Activated naive CD4-positive, alpha-beta T cell treated with anti-CD3 and anti-CD28 coated beads, Interleukin-2, amount 50 U/mL, for 16 hours (primary cell): ENCODE measurements at places on chromosomes 16 and 17.

- DNase-seq = no peak
Measured at GRCh38 chr16:84007965-84008364, 34.6 kb downstream of the SLC38A8 start.

DNA sequence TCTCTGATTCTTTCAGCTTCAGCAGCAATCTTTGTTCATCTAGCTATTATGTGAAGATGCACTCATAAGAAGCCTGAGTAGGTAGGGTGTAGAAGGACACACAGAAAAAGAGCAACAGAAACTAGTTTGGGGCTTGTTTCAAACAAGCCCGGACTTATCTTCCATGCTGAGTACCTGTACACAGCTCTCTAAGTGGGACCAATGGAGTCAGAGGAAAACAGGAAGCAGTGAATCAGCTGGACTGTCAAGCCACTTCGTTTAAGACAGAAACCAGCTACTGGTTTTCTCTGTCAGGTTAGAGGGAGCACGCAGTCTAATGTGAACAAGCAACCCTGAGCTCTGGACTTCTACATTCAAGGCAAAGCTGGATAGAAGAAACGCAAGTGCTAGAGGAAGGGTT, 16.0 kb downstream of the MAP2K6 start:
- no peak for DNase-seq

GRCh38 chr16:87926246-87927194, 9.8 kb downstream of the CA5A start:
- peak; percentile 45 for DNase-seq

DNA sequence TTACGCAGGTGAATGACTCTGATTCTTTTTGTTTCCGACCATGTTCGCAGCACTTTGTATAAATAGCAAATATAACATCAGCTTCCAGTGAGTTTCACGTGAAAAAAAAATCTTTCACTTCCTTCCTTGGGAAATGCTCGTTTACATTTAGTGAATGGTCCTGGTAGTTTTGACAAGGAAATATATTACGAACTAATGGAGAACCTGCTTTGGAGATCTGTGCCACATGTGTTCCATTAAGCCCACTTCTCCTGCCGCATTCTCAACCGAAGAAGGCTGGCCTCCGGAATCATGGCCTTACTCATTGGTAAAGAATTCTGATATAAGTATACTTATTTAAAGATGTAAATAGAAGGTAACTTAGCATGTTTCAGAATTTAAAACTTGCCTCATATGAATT, 3.6 kb downstream of the CRAMP1 start:
- no peak for DNase-seq

GRCh38 chr17:55726440-55726839, 3.8 kb upstream of the TMEM100 start:
- no peak for DNase-seq

DNA sequence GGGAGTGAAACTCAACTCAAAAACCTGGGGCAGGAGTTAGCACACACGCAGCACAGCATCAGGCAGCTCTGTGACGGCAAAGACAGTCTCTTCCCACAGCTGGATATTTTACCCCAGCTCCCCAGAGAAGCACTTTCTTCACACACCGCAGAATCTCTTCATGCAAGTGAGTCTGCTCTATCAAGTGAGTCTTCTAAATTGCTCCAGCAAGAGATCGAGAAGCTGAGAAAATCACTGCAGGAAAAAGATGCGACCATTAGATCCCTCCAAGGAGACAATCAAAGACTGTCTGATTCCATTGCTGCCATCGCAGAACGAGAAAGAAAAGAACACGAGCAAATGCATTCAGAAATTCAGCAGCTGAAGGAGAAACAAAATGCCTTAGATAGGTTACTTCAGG, 16.9 kb upstream of the LCMT1 start:
- DNase-seq = no peak

GRCh38 chr16:14502256-14502875, 127.7 kb downstream of the PARN start:
- DNase-seq = no peak

- no peak for DNase-seq
Measured at GRCh38 chr17:3828151-3828851, 17.7 kb downstream of the NCBP3 start.

GRCh38 chr16:81646561-81646960, 132.5 kb upstream of the PLCG2 start:
- DNase-seq = no peak

DNA sequence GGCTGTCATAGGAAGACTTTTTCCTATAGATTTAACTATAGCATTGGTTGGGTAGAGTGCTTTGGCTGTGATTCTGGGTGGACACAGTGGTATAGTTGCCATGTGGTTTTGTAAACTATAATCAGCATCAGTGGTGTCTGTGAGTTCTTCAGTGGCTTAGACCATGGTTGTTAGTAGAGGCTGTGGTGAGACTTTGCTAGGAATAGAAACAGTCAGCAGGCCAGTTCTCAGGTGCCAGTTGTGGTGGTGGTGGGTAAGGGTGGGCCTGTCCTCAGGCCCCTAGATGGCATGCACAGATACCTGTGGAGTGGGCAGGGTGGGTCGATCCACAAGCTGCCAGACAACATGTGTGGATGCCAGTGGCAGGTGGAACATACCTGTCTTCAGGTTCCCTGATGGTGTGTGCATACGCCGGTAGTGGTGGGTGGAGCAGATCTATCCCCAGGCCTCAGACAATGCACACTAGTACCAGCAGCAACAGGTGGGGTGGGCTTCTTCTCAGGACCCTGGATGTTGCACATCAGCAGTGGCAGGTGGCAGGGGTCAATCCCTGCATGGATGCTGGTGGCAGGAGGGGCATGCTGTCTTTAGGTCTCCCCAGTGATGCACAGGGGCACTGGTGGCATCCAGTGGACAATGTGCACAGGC, 28.4 kb upstream of the GINS3 start:
- DNase-seq = no peak

- peak; percentile 87 for DNase-seq
Measured at GRCh38 chr17:8221663-8222379, 11.4 kb upstream of the AURKB start.

- peak; percentile 57 for DNase-seq
Measured at GRCh38 chr17:16352667-16353316, 477 bp downstream of the CENPV start.

- DNase-seq = no peak
Measured at GRCh38 chr16:67647681-67648080, 2.7 kb downstream of the CARMIL2 start.

GRCh38 chr16:72558501-72558900, 386.5 kb upstream of the PMFBP1 start:
- no peak for DNase-seq

GRCh38 chr17:75271233-75271954, 363 bp upstream of the MIF4GD start:
- peak; percentile 88 for DNase-seq

DNA sequence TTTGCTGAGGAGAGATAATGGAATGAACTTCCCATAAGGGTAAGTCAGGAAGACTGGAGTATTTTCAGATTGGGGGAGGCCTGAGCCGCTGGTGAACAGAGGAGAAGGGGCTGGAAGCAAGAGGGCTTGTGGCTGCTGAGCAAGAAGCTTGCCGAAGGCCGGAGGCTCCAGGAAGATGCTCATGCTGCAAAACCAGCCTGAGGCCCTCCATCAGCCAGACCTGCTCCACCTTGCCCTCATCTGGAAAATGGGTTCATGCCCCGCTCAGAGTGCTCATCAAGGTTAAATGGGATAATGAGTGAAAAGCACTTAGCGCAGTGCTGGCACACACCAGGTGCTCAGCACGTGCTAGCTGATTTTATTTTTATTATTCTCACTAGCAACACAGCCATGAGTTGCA, 5.5 kb upstream of the ASGR1 start:
- no peak for DNase-seq

- DNase-seq = no peak
Measured at GRCh38 chr17:28536532-28537218, 15.7 kb downstream of the UNC119 start.

DNA sequence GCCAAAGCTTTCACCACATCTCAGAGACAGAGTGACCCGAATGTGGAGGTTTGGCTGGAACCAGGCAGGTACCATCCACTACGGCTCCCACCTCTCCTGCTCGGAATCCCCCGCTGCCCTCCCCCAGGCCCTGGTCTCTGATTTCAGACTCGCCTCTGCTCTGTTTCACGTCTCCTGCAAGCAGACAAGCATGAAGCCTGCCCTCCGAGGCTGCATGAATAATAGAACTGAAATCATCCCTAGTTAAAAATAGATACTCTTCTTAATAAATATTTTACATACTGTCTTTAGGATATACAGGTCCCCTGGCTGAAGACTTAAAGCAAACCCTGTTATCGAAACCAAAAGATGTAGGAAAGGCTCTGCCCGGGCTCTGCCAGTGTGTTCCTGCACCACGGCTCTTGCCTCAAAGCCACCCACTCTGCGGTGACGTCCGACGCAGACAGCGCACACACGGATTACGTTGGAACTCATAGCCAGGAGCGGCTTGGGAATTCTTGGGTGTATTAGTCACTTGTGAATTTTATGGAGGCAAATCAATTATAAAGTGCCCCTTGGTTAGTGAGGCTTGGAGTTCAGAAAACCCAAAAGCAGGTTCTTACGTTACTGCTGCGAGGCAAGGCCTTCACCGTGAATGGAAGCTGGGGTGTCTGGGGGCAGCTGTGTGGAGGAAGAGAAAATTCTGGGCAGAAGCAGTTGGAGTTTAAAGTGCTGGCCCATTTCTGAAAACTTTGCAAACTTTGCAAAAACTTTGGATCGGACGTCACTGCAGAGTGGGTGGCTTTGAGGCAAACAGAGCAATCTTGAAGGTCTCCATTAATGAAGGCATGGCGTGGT, 25.6 kb upstream of the NPTX1 start:
- DNase-seq = no peak

DNA sequence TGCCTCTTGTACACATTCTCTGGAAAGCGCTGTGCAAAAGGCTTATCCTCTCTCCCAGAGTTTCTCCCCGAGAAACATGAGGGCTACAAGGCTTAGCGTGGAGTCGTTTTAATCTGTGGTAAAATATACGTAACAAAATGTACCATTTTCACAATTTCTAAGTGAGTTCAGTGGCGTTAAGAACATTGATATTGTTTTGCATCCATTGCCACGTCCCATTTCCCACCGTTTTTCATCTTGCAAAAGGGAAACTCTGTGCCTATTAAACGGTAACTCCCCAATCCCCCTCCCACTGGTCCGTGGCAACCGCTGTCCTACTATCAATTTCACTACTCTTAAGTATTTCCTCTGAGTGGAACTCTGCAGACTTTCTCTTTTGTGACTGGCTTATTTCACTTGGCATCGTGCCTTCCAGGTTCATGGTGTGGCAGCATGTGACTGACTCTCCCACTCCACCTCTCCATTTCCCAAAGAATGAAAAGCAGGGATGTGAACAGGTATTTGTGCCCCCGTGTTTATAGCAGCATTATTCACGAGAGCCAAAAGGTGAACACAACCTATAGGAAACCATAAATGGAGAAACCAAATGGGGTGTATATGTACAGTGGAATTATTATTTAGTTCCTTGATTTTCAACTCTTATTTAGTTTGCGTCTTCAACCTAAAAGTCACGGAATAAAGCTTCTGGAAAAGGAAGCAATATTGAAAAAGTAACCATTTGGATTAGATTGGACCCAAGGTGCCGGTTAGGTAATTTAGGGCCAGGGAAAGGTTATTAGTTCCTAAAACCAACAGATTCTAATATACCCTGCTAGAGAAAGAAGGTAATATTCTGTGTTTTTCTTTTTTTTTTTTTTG, 1.1 kb upstream of the USP32 start:
- peak; percentile 31 for DNase-seq

DNA sequence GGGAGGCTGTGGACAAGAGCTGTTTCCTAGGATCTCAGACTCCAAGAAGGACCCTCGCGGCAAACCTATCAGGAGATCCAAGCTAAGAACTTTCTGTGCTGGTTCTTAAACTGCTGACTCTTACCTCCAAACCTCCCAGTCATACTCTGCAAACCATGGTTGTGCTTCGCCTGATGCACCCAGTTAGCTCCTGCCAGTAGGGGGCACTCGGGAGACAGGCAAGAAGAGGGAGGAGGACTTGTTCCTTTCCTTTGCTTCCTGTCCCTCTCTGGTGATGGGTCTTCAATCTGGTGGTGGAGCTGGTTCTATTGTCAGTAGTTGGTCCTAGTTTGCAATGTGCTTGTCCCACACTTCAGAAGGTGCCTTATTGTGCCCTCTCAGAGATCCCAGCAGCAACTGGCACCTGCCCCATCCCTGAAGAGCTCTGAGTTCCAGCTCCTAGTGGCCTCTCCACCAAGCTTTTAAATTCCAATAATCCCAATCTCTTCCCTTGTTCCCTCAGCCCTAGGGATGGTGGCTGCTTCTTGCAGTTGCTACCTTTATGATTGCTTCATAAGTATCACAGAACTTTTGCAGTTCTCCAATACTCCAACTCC, 113.5 kb upstream of the RPL38 start:
- DNase-seq = no peak

GRCh38 chr17:38449364-38449763, 21.1 kb downstream of the ARHGAP23 start:
- DNase-seq = no peak

DNA sequence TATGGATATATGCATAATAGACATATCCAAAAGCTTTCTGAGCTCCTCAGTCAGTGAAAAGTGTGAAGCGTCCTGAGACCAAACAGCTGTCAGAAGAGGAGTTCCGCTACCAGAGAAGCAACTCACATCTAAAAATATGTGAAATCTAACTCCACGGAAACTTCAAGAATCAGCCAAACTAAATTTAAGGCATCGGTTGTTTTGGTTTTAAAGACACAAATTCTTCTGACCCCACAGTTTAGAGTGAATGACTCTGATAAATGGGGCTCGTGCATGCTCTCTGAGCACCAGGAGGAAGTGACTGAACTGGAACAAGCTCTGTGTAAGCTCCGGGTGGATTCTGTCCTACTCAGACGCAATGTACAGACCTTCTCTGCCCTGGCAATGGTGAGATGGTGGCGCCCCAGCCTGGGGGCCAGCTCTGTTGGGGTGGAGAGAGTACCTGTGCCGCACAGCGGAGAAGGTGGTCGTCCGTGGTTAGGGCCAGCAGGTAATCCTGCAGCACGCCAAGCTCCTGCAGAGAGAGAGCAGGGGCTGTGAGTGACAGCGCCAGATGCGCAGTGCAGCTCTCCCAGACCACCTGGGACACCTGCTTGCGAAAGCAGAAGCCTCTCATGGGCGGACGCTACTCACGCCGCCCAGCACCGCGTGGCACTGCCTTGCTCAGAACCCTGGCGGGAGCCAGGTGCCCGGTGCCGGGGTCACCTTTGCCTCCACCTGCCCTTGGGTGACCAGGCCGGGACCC, 44.4 kb upstream of the ATP2A3 start:
- no peak for DNase-seq

- DNase-seq = no peak
Measured at GRCh38 chr17:50575581-50576210, 15.2 kb downstream of the CACNA1G start.

DNA sequence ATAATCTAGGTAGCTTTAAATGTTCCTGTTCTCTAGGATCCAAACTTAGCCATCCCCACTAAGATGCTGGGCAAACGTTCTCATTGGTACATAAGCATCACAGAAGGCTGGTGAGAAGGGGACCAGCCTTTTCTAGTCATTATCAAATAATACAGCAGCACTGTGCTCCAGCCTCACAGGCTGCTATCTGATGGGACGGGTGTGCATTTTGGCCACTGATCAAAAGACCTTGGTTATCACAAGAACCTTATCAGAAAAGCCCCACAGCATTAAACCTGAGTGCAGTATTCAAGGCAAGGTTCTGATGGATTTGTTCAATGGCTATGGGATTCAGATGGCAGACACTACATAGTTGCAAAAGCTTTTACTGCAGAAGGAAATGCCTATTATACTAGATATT, 19.1 kb upstream of the KPNB1 start:
- no peak for DNase-seq
